ENCODE measurements at places on chromosomes 7 and 10.

DNA sequence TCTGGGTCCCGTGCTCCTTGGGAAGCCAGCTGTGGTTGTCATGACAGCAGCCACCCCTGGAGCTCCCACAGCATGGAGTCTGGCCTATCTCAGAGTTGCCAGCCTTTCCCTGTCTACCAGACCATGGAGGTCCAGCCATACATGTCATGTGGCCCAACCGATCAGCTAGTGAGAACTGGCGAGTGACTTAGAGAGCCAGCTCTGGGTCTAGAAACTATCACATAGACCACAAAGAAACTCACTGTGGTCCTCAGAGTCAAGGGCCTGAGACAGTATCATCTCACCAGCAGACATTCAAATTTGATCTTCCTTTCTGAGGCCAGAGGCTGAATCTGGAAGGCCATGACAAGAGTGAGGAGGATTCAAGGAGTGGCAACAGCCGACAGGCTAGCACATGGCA is 223.3 kb upstream of the GPR26 start:
- no peak for DNase-seq

DNA sequence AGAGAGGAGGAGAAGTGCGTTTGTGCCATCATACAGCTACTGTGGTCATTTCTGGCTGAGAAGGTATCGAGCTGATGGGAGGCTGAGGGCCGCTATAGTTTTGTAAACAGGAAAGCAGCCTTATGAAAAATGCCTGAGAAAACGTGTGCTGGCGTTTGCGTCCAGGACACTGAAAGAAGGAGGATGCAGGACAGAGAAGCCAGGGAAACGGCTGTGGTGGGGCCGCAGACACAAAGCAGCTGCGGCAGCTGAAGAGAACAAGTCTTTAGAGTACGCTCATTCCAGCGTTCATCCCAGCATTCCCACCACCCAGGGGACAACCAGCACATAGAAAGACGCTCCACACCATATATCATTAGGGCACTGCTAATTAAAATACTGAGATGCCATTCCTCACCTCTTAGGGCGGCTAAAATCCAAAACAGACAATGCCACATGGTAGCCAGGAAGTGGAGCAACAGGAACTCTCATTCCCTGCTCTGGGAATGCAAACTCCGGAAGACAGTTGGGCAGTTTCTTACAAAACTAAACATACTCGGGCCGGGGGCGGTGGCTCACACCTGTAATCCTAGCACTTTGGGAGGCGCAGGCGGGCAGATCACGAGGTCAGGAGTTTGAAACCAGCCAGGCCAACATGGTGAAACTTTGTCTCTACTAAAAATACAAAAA is 18.4 kb downstream of the GNA12 start:
- no peak for DNase-seq

GRCh38 chr10:110931769-110932381 is 12.5 kb downstream of the SHOC2 start:
- no peak for DNase-seq

DNA sequence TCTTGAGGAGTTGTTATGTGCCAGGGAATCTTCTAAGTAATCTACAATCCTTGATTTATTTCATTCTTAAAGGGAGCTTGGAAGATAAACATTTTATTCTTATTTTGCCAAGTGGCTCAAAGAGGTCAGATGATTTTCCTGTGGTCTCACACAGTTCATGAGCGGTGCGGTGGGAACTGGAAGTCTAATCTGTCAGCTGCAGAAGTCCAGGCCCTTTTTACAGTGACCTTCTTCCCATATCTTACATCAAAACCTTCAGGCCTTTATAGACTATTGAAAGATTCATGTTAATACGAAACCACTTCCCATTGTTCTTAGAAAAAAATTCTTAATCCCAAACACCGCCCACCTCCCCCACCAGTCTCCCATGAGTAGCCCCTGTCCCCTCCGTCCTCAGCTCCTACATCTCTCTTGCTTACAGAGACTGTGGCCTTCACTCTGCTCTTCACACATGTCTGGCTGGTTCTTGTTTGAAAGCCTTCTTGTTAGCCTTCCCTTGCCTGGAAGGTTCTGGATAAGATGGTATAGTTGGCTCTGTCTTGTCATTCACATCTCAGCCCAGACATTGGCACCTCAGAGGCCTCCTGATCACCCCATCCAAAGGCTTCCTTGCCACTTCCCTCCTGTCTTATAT is 61.5 kb downstream of the ITGA8 start:
- DNase-seq: no peak

- no peak for DNase-seq
These were observed 790.7 kb downstream of the TNS3 start for GRCh38 chr7:46791188-46791587.
